CD4-positive, alpha-beta T cell treated with Interleukin-12 subunit alpha and Interleukin-12 subunit beta, for 1 hour (primary cell): ENCODE measurements at places on chromosomes 7 and 10.

DNA sequence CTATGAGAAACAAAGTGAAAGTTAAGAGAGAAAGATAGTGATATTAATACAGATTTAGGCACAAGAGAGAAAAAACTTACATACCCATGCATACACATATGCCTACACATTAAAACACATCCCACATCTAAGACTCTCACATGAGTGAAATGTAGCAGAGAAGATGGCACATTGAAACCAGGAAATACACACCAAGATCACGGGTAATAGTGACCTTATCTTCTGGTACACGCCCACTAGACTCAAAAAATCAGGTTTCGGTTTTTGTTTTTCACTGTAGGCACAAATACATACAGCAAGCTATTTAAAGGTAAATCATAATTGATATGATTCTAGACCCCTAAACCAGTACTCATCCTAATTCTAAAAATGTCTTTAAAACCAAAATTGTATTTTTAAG lies 225.2 kb upstream of the TAC1 start:
- DNase-seq, result peak; percentile 27

DNA sequence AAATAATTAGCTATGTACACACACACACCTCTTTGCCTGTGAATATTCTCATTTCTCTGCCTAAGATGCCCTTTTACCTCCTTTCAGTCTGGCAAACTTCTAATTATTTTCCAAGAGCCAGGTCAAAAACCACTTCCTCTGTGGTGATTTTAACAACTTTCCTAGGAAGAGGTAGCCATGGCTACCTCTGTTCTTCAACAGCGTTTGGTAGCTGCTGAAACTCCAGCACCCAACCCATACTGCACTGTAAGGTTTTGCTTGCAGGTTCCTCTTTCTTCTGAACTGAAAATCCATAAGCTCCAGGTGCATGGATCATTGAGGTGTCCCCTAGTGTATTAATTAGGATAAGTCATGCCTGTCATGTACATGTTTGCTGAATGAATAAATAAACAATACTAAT lies 25.6 kb downstream of the NRCAM start:
- DNase-seq, result no peak

- DNase-seq, result no peak
Observed at GRCh38 chr7:43636093-43636492, 53.2 kb downstream of the STK17A start.

DNA sequence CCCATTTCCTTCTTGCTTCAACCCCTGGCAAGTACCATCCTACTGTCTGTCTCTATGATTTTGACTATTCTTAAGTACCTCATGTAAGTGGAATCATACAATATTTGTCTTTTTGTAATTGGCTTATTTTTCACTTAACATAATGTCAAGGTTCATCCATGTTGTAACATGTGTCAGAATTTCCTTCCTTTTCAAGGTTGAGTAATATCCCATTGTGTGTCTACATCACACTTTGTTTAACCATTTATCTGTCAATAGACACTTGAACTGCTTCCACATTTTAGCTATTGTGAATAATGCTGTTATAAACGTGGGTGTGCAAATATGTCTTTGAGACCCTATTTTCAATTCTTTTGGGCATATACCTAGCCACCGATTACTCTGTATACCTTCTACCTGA lies 14.0 kb upstream of the CDK14 start:
- DNase-seq, result no peak

DNA sequence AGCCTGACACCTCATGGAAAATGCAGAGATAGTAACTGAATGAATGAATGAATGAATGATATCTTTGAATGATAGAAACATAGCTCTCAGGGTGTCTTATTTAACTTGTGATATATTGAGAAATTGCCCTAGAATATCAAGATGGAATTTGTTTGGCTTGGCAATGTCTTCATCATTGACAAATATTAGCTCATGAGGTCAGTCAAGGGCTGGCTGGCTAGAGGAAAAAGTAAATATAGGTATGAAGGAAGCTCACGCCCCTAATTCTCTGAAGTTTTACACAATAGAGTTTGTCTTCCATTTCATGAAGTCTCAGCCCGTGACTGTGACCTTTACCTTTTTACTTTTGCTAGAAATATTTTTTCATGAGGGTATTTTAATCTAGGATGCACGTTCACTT lies 305.2 kb downstream of the ADARB2 start:
- DNase-seq, result no peak

GRCh38 chr10:77926566-77927401 lies at the start of gene DLG5:
TSS of gene DLG5 (minus strand) at chr10:77926755. CDS start at chr10:77926520, 235 bp downstream.
- DNase-seq, result peak; percentile 24

- DNase-seq, result no peak
Observed at GRCh38 chr10:128864554-128865295, 602.3 kb upstream of the MGMT start.

DNA sequence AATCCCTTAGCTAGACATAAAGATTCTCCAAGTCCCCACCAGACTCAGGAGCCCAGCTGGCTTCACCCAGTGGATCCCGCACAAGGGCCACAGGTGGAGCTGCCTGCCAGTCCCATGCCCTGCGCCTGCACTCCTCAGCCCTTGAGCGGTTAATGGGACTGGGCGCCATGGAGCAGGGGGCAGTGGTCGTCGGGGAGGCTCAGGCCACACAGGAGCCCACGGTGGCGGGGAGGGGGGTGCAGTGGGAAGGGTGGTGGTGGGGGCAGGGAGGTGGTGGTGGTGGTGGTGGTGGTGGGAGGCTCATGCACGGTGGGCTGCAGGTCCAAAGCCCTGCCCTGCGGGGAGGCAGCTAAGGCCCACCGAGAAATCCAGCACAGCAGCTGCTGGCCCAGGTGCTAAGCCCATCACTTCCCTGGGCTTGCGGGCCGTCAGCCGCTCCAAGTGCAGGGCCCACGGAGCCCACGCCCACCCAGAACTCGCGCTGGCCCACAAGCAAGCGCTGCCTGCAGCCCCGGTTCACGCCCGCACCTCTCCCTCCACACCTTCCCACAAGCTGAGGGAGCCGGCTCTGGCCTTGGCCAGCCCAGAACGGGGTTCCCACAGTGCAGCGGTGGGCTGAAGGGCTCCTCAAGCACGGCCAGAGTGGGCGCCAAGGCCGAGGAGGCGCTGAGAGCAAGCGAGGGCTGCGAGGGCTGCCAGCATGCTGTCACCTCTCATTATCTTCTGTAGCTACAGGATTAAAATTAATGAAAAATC lies 732.5 kb upstream of the POM121L12 start:
- no peak for DNase-seq

DNA sequence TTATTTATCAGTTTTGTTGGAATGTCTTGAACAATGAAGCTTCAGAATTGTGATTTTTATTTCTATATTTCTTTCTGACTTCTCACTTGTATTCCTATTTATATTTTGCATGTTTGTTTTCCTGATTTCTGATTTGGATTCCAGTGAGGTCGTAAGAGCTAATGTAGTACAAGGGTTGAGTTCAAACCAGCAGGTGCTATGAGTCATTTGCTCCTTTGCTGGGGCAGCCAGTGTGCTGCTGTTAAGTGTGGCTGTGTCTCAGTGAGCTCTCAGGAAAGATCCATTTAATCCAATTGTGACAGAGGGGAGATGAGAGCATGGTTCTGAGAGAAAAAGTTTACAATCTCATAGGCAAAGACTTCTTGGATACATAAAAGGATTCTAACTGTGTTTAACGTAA lies 48.6 kb downstream of the MCU start:
- no peak for DNase-seq
